NCI-H510A (cell line): ENCODE measurements at places on chromosomes 6 and 20.
A peak's percentile ranks its signal among the peaks of the same experiment; 100 is the strongest.

DNA sequence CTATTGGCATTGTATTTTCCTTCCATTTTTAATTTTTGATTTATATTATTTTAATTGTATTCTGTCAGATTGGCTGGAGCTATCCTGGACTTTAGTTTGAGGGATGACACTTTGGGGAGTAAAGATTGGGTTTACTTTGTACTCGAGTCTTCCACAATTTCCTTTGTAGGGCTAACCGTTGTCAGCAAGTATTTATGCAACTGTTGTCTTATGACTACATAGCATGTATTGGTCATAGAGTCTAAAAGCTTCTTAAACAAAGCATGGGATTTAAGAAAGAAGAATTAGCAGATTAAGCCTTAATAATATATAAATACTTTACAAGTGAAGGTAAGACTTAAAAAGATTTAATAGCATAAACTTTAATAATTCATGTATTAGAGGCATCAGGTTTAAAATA, 19.6 kb downstream of the FARS2 start:
- no peak for DNase-seq

GRCh38 chr6:162596676-162597075, 130.9 kb downstream of the PRKN start:
- DNase-seq: no peak

DNA sequence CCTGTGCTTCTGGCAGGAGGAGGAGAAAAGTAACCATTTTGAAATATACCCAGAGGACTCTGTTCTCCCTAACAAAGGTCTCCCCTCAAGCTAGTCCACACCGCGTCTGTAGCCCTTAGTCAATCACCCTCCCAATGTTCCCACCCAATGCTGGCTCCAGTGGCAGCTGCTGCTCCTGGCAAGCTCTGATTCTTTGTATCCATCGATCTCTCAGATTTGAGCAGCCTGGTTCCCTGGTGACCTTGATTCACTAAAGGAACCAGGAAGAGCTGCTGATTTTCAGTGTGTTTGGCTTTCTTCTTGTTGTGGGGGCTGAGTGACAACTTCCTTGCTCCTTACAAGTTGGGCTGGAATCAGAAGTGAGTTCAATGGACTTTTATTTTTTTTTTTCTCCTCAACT, 68.5 kb downstream of the FOXC1 start:
- DNase-seq: no peak

DNA sequence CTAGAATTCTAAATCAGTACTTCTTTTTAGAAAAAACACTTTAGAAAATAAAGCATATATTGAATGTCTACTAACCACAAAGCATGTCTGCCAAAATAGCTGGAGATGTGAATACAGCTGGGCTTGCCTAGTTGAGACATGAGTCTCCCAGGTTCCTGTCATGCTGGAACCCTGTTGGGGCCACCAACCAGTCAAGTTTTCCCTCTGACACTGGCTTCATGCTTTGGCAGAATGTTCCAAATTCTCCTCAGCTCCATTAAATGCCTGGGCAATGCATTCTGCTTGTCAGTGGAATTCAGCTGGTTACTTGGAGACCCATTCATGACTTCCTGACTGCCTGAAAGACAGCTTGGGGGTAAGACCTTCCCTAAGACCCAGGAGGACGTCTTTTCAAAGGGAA, 87.2 kb downstream of the PRND start:
- DNase-seq: no peak

- DNase-seq: peak; percentile 17
Measured at GRCh38 chr6:150250826-150251225, 108.0 kb downstream of the PPP1R14C start.

DNA sequence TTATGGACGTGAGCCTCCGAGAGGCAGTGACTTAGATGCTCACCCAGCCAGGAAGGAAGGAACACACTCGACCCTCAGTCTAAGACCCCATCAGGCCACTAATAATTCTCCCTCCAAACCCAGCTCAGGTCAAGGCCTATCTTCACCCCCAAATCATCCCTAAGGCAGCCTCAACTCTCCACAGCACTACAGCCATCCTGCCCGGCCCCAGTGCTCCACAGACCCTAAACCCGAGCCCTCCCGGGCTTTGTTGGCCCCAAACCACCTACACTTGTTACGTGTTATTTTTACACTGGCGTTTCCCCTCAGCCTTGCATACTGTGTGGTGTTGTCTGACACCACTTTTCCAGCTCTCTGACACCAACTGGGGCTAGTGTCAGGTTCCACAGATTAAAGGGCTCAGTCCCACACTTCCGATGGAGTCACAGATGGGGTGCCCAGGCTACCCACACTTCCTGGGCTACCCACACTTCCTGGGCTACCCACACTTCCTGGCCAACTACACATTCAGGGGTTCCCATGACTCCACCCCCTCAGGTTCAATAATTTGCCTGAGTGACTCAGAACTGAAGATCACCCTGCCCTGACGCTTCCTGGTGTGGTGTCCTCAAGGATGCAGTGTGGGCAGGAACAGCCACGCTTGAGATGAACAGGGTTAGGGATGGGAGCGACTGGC, 25.3 kb downstream of the RBCK1 start:
- DNase-seq: no peak

GRCh38 chr20:45323731-45324130, 15.6 kb upstream of the MATN4 start:
- DNase-seq: no peak

GRCh38 chr6:35275744-35276260, 16.3 kb downstream of the ZNF76 start:
- no peak for DNase-seq
